Stimulated activated CD4-positive, alpha-beta T cell treated with anti-CD3 and anti-CD28 coated beads, Interleukin-4, amount 100 ng/mL, for 48 hours (primary cell): ENCODE measurements at places on chromosomes 6 and 20.

DNA sequence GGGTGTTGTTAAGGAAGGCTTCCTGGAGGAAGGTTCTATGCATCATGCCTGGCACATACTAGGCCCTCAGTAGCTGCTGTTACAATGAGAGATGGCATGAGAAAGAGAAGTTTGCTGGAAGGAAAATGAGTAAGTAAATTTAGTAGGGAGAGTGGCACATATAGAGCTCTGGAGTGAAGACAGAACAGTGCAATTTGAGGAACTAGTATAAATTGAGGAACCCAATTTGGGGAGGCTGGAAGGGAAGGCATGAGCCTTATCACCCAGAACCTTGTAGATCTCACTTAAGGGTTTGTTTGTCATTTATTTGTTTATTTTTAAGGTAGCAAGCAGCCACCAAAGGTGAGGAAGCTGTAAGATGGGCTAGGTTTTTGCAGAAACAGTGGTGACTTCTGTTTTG lies 87.1 kb upstream of the SCGN start:
- no peak for DNase-seq

DNA sequence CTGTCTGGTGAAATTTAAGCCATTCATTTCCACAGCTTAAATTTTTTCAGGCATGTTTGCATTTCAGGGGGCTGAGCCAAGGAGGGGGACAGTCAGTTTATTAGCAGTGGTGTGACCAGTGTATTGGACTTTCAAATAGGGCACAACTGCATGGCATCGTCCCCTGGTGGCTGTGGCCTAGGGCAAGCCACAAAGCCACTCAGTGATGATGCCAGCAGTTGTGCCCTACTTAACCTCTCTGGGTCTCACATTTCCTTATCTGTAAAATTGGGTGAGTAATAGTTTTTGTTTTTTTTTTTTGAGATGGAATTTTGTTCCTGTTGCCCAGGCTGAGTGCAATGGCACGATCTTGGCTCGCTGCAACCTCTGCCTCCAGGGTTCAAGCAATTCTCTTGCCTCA lies 48.0 kb downstream of the CDC5L start:
- DNase-seq = no peak

GRCh38 chr20:8132484-8133309 lies 631 bp downstream of the PLCB1 start:
- no peak for DNase-seq

- DNase-seq = no peak
These were observed 6.8 kb upstream of the EZR start for GRCh38 chr6:158825951-158826306.

DNA sequence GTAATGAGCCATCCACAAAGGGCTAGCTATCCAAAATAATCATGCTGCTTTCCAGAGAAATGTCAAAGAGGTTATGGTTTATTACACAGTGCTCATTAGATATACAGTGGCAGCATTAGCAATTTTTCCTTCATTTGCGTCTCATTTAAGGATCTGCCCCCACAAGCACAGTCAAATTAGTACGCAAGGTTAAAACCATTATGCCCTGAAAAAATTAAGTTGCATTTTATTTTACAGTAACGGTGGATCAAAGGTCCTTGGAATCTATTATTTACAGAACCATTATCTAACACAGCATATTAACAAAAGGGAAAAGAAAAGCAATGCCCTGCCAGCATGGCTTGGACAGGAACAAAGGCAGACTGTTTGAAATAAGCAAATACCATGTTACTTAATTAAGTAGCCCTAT lies 144.8 kb downstream of the PDSS2 start:
- no peak for DNase-seq

DNA sequence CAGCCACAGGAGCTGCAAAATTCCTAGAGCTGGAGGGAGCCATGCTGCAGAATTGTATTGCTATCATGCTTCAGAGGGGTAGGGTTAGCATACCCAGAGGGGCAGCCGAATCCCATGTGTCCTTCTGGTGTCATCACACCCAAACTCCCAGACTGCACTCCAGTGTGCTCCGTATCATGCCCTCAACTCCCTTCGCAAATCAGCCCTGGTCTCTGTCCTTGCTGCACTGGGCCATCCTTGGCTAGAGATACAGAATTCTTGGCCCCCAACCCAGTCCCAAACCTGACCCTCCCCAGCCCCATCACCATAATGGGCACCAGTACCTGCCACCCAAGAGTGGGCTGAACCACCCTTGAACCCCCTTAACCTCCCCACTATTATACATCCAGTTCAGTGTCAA lies 138.3 kb downstream of the ANKRD60 start:
- DNase-seq = no peak

GRCh38 chr6:26394289-26394688 lies 7.8 kb upstream of the BTN3A1 start:
- no peak for DNase-seq

DNA sequence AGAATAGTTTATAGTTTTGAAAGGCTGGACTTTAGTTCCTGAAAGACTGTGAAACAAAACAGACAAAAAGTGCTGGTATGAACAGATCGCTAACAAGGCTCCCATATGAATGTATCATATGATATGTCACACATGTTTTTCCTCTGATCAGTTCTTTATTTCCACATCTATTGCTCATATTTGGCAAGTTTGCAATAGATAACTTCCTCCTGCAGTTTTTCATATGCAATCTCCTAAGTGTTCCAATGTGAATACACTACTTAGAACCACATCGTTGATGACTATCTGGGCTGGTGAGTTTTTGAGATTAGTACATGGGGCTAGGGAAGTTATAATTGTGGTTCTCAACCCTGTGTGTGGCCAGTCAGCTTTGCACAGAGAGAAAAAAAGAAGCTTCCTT lies 23.1 kb downstream of the CRYBG1 start:
- no peak for DNase-seq

DNA sequence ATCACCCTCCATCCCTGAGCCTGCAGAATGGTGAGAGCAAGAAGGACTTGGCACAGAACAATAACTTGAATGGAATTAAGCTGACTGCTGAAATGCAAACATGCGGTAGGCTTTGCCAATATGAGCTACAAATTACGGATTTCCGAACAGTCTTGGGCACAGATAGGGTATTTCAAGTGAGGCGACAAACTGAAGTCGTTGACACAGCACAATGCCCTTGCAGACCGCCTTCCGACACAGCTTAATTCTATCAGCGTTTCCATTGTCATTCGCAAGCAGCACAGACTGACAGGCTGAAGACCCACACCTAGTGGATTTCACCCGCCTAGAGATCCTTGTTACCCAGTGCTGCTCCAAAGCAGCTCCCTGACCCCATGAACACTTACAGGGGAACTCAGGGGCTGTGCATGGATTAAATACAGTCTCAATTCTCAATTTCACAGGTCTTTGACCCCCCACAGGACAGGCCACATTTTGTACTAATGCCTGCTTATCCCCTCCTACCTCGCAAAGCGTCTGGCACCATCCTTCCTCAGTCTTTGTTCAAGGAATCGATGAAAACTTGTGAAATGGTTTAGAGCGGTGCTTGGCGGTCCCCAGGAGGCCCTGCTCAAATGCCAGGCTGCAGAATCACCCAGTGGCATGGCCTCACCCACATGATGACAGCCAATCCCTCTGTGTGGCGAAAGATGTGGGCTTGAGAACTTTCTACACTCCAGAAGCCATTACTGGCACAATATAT lies 34.6 kb downstream of the RAMACL start:
- DNase-seq = no peak

DNA sequence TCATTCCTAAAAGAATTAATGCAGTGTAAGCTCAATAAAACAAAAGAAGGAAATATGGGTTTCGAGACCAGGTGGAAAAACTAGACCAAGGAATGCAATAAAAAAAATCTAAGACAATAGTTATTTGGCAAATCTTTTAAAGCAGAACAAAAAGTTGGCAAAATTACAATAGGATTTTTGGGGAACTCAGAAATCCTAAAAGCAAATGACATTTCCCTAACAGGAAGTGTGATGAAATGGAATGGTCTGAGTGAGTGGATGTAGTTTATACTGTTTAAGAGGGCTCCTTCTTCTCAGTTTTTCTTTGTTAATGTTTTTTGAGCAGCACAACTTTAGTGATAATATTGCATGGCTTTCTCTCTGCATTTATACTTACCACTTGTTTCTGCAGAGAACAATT lies 190.0 kb downstream of the PLCB4 start:
- no peak for DNase-seq

- DNase-seq = no peak
These were observed 91.7 kb upstream of the EPB41L1 start for GRCh38 chr20:36062799-36063198.

DNA sequence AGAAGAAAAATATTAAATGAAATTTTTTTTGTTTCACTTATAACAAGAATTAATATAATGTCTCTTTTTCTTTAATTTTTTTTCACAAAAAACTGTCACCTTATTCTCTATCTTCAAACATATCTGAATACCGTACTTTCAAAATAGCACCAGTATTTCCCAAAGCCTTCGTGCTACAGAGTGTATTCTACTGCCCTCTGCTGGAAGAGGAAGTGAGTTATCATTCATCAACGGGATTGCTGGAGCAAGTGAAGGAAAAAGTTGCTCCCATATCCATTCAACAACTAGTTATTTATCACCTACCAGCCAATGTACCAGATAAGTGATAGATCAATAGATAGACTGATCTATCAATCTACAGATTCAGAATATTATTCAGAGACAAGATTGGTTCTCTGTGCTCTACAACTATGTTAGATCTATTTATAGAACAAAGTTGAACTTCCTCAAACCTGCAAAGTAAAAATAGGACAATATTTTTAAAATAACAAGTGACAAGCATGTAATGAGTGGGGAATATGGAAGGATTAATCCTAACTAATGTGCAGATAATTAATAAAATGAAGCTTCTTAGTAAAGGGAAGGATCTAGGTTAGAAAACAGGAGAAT lies 26.7 kb upstream of the TFAP2B start:
- no peak for DNase-seq

GRCh38 chr6:99933129-99933528 lies 60.9 kb downstream of the MCHR2 start:
- DNase-seq = no peak

DNA sequence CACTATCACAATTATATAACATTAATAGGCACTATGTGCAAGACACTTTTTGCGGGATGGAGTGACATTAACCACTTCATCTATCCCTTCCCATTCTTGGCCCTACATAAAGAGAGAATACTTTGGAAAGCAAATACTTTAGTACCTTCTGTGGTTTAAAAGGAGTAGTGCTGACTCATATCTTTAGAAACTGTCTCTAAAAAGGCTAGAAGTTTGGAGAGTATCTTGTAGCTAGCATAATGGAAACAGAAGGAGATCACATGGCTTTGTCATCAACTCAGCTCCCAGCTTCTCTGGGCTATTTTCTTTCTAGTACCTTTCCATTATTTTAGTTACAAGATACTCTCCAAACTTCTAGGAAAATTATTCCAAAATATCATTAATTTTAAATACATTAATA lies 157.5 kb downstream of the ADGRG6 start:
- no peak for DNase-seq

DNA sequence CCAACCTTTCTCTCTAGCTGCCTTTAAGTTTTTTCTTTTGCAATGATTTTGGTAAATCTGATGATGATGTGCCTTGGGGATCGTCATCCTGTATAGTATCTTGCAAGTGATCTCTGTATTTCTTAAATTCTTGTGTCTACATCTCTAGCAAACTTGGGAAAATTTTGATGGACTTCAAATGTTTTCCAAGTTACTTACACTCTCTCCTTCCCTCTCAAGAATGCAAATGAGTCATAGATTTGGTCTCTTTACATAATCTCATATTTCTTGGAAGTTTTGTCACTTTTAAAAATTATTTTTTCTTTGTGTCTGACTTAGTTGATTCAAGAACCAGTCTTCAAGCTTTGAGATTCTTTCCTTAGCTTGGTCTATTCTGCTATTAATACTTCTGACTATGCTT lies 176.4 kb downstream of the TBC1D32 start:
- no peak for DNase-seq

DNA sequence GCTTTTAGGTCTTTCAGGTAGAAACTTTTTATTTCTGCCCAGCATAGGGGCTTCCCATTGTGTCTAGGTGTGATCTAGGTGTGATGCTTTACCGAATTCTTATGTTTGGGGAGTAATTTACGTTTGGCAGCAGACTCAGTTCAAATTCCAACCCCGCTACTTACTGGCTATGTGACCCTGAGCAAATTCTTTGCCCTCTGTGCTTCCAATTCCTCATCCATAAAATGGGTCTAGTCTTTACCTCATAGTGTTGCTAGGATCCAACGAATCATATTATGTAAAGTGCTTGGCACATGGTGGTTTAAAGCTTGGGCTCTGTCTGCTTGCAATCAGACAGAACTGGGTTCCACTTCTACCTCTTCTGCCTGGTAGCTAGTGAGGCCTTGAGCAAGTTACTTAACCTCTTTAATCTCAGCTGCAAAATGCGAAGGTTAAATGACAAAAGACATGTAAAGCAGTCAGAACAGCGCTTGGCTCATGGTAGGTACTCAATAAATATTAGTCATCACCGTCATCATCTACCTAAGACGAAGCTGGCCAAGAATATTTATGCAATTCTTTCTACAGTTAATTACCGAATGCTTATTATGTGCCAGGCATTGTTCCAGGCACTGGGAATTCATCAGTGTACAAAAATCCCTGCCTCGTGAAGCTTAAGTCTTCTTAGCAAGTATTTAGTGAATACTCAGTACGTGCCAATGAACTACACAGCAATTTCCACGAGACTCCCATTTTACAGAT lies 1.0 kb downstream of the NSFL1C start:
- DNase-seq = no peak

GRCh38 chr6:1279065-1279464 lies 32.8 kb upstream of the FOXQ1 start:
- DNase-seq = no peak

DNA sequence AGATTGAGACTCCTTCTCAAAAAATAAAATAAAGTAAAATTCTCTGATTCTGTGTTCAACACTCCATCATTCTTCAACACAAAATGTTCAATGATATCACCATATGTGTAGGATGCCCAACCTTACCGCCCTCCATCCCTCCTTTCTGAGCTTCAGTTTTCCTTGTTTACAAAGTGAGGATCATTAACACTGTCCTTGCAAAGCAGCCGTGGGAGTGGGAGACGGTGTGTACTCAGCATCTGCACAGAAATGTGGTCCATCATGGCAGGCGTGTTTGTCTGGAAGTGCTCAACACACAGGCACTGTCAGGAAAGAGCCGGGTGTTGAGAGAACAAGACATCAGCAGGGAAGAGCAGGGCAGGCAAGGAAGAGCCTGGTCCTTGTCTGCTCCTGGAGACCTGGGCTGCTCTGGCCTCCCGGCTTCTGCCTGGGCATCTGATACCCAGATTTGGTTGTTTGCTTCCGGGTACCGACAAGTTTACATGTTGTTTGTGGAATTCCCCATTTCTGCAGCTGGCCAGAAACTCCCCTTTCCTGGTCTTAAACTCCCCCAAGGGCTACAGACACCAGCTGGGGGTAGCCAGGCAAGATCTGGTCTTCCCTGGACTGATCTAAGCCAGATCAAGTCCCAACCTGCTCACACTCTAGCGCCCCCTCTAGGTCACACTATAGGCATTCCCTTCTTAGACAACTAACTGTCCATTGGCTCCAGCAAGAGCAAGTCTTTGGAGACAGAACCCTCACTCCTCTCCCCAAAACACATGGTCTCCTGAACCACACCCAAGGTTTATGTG lies 26.7 kb upstream of the TTPAL start:
- DNase-seq = no peak

DNA sequence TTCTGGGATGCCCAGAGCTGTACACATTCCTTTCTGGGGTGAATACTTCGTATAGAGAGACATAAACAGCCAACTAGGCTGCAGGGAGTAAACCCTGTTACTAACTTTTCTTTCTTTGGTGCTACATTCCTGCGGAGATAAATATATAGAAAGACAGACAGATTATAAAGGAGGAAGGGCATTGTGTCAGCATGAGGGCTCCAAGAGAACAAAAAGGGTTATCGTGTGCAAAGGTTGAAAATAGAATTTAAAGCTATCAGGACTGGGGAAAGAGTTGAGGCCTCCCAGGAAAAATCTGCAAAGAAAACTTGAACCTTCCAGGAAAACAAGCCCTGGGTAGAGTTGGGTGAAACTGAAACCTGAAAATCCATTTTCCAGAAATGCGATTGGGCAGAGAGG lies 68.0 kb downstream of the TMEM170B start:
- no peak for DNase-seq
